Tongue (tissue), 3 donors: ENCODE measurements at places on chromosomes 3 and 15. TPM values are rescaled to one million over a fixed set of nuclear protein-coding genes. Genes with fewer than 3 reads are reported as not detected.
A peak's percentile ranks its signal among the peaks of the same experiment; 100 is the strongest.

GRCh38 chr15:40933517-40933902 lies 4.4 kb downstream of the DLL4 start:
- no peak for DNase-seq

DNA sequence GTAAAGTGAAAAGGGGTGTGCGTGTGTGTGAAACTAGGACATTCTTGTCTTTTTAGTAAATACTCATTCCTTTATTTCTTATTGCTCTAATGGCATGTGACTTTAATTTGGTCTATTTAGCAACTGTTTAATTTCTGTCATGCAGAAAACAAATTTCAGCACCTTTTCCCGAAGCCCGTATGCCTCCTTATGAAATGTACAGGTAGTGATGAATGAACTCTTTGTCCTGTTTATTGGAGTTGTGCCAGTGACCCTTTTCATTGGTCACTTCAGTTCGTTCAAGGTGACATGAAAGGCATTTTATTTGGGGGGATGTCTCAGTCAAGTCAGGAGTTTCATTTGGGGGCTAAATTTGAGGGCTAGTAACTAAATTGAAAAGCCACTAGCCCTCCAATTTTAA lies 55.2 kb downstream of the ITPR1 start:
- DNase-seq, result no peak

DNA sequence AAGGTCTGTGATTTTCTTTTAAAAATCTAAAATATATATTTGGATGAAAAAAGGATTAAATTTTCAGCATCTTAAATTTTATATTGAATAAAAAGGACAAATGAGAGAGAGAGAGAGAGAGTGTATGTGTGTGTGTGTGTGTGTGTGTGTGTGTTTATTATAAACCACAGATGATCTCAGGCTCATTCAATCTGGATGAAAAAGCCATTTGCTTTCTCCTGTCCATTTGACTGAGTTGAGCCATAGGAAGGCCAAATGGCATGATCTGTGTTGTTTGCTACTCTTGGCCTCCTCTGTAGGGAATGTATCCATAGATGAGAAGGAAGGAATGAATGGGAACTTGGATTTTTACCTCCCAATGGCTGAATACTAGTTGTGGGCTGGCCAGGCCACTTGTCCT lies 92.5 kb upstream of the MEX3B start:
- DNase-seq, result no peak

DNA sequence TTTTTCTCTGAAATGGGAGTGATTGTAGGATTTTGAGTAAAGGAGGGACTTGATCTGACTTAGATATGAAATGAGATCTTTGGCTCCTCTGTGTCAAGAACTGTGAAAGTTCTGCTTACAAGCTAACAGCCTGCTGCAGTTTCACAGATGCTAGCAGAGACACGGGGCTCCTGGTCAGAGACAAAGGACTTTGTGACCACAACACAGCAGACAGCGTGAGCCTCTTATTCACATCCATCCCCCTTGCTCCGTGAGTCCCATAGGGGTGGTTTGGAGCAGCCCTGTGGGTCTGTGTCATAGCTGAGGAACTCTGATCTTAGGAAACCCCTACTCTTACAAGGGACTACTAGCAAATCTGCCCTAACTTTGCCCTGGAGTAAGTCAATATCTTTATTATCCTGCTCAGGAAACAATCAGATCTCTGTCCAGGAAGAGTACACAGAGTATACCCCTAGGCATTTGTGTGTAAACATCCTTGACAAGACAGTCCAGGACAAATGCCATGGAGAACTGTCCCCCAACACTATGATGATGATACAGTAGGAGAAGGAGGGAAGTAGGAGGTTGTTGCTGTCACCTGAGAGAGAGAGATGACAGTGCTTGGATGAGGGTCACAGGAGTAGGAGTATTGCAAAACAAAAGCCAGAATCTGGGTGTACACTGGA lies 80.0 kb downstream of the CLSTN2 start:
- no peak for DNase-seq

GRCh38 chr3:121942116-121942786 lies 48.0 kb downstream of the SLC15A2 start:
- DNase-seq, result peak; percentile 25

DNA sequence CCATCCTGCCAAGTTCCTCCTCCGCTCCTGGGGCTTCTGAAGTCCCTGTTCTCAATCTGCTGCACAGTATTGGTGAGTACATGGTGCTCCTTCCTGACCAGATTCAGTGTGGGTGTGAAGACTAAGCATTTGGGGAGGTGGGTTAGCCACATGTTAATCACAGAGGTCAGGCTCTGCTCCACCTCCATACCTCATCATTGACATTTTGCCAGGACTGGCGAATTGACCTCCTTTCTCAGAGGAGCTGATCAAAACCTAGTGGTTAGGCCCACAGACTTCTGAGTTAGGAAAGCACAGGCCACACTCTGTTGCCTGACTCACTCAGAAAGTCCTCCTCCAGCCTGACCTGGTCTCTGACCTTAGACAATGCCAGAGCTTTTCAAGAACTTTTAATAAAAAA lies 8.4 kb upstream of the RPS17 start:
- no peak for DNase-seq

The ASB14 gene
- total RNA-seq, result 3.4 TPM

The EFCC1 gene
- 1.3 TPM for total RNA-seq

The ROBO1 gene
- 79.3 TPM for total RNA-seq

The PLS1 gene
- total RNA-seq, result 1.4 TPM

The PLSCR2 gene
- total RNA-seq, result not detected
